Hematopoietic multipotent progenitor cell (in vitro differentiated cells): ENCODE measurements at places on chromosomes 6 and 20.

- DNase-seq, result peak; percentile 56
These were observed 17.2 kb upstream of the HCK start for GRCh38 chr20:32034581-32035425.

DNA sequence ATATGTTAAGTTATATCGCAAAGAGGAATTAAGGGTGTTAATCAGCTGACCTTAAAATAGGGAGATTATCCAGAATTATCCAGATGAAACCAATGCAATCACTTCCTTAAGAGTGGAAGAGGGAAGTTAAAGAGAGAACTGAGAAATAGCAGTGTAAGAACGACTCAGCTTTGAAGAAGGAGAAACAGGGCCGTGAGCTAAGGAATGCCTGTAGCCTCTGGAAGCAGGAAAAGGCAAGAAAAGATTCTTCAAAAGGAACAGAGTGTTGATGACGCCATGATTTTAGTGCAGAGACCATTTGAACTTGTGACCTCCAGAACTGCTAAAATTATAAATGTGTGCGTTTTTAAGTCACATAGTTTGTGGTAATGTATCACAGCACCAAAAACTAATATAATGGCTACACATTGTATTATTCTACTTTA is 32.7 kb downstream of the ILRUN start:
- no peak for DNase-seq

GRCh38 chr20:55760586-55760985 is 244.7 kb downstream of the CBLN4 start:
- no peak for DNase-seq

DNA sequence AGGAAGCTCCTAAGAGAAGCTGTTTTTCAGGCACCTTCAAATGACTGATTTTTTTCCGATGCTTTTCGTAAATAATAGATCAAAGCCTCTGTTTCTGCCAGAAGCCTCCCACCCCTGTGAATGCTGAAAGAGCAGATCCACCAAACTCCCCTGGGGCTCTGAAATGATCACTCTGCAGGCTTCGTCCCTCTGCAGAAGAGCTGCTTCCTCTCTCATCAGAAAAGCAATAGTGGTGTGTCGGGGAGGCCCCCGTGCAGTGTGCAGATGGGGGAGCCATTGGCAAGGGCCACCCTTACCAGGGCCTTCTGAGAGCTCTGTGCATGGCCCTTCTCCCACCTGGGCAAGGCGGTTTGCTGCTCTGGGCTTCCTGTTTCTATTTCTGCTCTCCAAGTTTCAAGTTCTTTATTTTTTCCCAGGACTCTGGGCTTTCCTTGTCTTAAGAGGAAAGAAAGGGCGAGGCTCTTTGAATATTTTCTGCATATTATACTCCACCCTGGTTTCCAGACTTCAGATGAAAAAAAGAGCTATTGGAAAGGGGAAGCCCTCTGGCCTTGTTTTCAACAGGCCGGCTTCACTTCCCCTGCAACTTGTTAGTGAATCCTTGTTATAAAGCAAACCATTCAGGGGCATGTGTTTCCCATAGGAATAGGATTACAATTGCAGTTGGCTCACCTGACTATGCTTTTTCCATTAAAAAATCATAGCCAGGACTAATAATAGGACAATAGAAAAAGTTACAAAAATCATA is 155.2 kb downstream of the TTLL2 start:
- DNase-seq, result no peak

DNA sequence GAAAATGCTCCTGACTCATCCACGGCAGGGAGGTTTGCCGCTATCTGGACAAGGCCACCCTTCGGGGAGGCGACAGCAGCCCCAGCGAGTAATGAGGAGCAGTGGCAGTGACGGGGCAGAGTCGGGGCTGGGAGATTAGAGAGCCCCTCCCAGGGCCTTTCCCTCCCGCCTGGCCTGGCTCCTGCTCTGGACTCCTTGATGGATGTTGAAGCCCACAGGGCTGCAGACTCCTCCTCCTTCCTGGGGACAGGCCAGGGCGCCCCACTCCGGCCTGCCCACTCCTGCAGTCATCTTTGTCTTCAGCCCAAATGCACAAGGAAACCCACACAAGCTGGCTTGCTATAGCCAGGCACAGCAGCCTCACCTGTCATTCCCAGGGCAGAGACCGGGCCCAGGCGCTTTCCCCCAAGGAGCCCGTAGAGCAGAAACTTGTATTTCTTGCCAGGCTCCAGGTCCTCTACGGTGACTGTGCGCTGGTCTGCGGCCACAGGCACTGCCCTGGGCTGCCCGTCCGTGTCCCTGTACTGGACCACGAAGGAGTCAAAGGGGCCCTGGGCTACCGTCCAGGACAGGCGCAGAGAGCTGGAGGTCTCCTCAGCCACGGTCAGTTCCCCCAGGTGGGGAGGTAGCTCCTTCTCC is 7.7 kb downstream of the CYP21A2 start:
- no peak for DNase-seq

DNA sequence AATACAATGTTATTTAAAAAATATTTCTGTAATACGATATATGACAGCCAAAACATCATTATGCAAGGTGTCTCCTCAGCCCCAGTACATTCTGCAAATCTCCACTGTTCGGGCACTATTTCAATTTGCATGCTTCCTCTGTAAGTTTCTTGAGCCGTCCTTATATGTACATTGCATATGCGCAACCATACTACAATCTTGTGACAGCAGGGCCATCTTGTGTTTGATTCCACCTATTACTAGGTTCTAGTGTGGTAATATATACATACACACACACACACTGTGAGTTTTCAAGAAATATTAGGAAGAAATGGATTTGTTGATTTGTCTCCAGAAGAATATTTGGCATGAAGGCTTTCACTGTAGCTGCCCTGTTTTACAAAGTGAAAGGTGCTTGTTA is 9.8 kb downstream of the LYRM4 start:
- no peak for DNase-seq

- no peak for DNase-seq
These were observed 668.1 kb downstream of the RFPL4B start for GRCh38 chr6:113015249-113015648.

DNA sequence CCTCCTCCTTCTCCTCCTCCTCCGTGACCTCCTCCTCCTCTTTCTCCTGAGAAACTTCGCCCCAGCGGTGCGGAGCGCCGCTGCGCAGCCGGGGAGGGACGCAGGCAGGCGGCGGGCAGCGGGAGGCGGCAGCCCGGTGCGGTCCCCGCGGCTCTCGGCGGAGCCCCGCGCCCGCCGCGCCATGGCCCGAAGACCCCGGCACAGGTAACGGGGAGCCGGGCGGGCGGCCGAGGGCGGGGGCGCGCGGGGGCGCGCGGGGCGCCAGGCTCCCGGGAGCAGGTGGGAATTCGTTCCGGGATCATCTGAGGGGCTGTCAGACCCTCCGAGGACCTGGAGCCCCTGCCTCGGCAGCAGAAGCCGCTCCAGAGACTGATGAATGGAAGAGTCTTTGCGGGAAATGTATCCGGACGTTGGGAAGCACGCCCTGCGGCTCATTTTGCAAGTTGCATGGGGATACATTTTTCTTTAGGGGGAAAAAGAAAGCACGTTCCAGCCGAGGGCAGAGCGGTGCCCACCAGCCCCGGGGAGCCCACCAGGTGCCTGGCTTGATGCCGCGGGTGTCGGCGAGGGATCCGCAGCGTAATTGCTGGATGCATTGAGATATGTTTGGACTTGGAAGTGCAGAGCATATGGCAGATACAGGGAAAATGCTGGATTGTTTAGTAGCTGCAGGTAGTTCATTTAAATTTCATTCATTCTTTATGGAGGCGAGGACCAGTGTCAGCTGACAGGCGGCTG is 394 bp downstream of the MYB start:
- DNase-seq, result no peak

DNA sequence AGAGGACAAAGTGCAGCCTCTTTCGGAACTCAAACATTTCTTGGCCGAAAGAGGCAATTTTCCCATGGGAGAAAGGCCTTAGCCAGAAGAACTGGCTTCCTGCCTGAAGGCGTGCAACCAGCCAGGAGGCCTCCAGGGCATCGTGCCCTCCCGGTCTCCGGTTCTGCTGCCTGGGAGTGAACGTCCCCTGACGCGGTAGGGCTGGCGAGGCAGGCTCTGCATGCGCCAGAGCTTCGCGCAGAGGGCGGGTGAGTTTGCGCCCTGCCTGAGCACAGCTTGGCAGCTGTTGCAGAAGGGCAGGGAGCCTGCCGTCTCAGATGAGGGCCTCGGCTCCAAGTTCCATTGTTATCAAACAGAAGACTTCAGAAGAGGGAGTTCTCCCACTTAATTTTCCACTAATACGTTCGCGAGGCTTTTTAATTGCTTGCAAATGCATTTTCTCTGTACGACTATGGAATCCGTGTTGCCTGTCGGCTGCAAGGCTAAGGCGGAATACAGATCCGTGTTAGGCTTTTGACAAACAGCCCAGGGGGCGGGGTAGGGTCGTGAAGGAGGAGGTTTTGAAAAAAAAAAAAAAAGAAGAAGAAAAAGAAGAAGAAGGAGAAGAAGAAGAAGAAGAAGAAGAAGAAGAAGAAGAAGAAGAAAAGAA is 5.5 kb upstream of the TFAP2D start:
- DNase-seq, result no peak

- DNase-seq, result no peak
These were observed 22.2 kb downstream of the NHLRC1 start for GRCh38 chr6:18100296-18100695.

GRCh38 chr6:101613556-101613955 is 220.0 kb downstream of the GRIK2 start:
- DNase-seq, result no peak

GRCh38 chr6:53929041-53929820 is 134.4 kb downstream of the LRRC1 start:
- no peak for DNase-seq

DNA sequence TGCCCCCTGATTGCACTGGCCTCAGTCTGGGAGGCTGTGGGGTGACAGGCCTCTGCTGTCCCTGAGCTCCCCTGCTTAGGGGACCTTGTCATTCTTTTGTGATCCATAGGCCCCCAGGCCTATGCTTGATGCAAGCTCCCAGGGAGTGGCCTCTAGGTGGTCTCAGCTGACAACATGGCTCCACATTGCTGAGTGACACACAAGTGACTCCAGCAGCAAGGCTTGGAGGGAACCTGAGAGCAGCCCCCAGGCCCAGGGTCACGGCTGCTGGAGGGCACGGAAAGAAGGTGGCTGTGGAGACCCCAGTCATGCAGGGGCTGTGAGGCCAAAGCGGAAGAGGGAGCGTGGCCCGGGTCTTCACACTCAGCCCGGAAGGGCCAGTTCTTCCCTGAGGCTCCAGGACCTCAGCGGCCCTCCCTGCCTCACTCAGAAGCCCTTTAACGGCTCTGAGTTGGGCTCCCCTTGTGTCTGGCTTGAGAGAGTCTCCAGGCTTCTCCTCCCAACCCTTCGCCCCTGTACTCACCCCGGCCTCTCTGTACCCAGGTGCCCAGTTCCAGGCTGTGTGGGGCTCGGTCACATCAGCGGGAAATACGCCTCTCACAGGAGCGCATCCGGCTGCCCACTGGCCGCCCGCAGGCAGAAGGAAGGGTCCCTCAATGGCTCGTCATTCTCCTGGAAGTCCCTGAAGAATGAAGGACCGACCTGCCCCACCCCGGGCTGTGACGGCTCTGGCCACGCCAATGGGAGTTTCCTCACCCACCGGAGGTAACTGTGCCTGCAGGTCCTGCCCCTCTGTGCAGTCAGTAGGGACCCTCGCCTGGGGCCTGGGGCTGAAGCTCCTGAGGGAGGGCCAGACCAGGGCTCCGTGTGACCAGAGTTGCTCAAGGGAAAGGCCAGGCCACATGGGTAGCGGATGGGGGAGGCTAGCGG is 23.7 kb upstream of the PCMTD2 start:
- DNase-seq, result no peak

- DNase-seq, result no peak
These were observed 2.0 kb upstream of the VARS1 start for GRCh38 chr6:31797588-31797987.
